ENCODE measurements at places on chromosomes 6 and 20. TPM values are rescaled to one million over a fixed set of nuclear protein-coding genes. Genes with fewer than 3 reads are reported as not detected.

Gene ERVFRD-1
- not detected for total RNA-seq

Gene MYT1
- 3.5 TPM for total RNA-seq

GRCh38 chr6:43970913-43971775, 156.1 kb downstream of the MRPL14 start:
- no peaks in the 10 kb centered on the region for H3K36me3 ChIP-seq
- H3K4me1 ChIP-seq: no peaks in the 10 kb centered on the region
- H3K27ac ChIP-seq: no peak overlapping the region
- H3K27me3 ChIP-seq: no peaks in the 10 kb centered on the region
- DNase-seq: no peak

DNA sequence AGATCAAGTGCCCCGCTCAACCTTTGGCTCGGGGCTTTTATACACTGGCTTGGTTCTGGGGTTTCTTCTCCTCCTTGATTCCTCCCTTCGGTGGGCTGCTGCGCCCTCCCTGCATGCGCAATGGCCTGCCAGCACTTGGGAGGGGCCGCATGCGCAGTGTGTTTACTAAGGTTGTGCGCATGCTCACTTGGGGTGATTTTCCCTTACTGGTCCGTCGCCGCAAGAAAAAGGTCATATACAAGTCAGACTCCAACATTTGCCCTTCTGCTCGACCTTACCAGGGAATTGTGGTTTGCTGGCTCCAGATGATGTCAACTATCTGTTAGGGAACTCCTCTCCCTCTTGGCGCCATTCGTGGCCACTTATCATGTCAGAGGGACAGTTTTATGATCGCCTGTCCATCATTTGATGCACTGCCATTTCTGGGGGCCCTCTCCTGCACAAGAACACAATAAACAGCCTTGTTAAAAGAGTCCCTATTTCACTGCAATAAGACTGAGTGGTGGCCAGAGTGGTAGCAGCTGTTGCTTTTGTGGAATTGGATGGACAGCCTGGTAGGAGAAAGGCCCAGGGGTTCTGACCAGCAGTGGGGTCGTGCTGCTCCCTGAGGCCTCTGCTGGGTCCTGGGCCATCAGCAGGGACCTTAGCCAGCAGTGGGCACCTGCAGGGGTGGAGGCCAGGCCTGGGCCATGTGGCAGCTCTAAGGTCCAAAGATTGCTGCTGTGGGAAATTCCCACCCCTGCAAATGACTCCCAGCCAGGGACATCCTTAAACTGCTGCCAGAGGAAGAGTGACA, 2.8 kb upstream of the LBP start:
- no peaks in the 10 kb centered on the region for H3K36me3 ChIP-seq
- H3K27me3 ChIP-seq: no peaks in the 10 kb centered on the region
- H3K27ac ChIP-seq: no peak overlapping the region
- peaks cover 7% of the 10 kb centered on the region for H3K4me1 ChIP-seq
- DNase-seq: no peak

DNA sequence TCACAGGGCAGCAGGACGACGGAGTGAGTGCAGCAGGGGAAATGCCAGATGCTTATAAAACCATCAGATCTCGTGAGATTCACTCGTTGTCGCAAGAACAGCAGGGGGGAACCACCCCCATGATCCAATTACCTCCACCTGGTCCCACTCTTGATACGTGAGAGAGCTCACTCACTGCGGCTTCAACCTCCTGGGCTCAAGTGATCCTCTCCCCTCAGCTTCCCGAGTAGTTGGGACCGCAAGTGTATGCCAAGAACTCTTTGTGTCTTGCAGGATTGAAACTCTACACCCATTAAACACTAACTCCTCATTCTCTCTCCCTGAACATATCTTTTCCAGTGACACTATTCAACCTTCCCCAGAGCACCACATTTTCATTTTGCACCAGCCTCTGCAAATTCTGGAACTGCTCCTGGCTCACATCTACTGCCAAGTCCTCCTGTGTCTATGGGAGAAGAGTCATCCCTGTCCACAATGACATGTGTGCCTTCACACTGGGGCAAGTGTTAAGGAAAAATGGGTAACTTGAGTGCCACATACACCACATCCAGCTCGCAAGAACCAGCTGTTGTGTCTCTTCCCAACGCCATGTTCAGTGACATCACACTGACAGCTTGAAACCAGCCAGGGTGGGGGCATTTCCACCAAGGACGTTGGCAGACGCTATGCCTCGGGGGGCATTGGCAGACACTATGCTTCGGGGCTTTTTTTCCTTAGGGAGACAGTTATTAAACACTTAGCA, 14.7 kb upstream of the TAF4 start:
- no peak for DNase-seq
- no peak overlapping the region for H3K4me3 ChIP-seq
- H3K27me3 ChIP-seq: no peaks in the 10 kb centered on the region
- H3K4me1 ChIP-seq: no peaks in the 10 kb centered on the region
- H3K36me3 ChIP-seq: no peaks in the 10 kb centered on the region

GRCh38 chr20:25206063-25206403, 10.5 kb downstream of the ENTPD6 start:
- no peaks in the 10 kb centered on the region for H3K27me3 ChIP-seq
- H3K27ac ChIP-seq: no peak overlapping the region
- H3K36me3 ChIP-seq: no peaks in the 10 kb centered on the region
- no peak overlapping the region for H3K4me3 ChIP-seq

GRCh38 chr20:24736844-24737211, 212.2 kb upstream of the CST7 start:
- no peak for DNase-seq
- H3K4me3 ChIP-seq: no peak overlapping the region
- H3K27ac ChIP-seq: no peak overlapping the region
- H3K4me1 ChIP-seq: no peaks in the 10 kb centered on the region

GRCh38 chr6:109073344-109074132, 21.1 kb downstream of the SESN1 start:
- DNase-seq: peak; percentile 89
- H3K4me1 ChIP-seq: no peaks in the 10 kb centered on the region
- no peak overlapping the region for H3K4me3 ChIP-seq
- H3K36me3 ChIP-seq: no peaks in the 10 kb centered on the region
- no peaks in the 10 kb centered on the region for H3K27me3 ChIP-seq

DNA sequence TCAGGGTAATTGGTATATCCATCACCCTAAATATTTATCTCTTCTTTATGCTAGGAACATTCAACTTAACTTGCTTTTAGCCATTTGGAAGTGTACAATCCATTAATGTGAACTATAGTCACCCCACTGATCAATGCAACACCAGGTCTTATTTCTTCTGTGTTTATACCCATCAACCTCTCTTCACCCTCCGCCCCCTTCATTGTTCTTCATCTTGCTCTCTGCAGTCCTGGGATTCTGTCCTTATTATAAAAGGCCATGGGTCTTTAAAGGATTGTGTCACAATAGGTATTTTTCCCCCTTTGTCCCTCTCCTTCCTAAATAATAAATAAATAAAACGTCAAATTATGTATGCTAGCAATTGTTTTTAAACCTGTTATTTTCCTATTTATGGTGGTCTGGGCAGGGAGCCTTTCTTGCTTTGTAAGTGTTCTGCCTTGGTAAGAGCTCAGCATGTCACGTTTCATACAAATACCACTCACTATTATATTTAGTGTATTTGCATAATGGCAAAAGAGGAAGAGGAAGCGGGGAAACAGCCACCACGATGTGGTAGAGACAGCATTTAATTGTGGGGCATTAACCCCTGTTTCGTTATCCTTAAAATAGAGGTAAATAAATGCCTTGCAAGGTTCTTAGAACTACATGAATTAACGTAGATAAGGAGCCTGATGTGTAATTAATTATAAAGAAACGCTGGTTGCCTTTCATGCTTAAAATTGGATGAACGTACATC, 1.9 kb downstream of the ABRACL start:
- H3K4me3 ChIP-seq: peak overlapping the region; percentile 96
- peaks cover 17% of the 10 kb centered on the region for H3K36me3 ChIP-seq
- H3K4me1 ChIP-seq: peaks cover 29% of the 10 kb centered on the region
- H3K27me3 ChIP-seq: no peaks in the 10 kb centered on the region
